ENCODE measurements at places on chromosomes 2 and 18.

DNA sequence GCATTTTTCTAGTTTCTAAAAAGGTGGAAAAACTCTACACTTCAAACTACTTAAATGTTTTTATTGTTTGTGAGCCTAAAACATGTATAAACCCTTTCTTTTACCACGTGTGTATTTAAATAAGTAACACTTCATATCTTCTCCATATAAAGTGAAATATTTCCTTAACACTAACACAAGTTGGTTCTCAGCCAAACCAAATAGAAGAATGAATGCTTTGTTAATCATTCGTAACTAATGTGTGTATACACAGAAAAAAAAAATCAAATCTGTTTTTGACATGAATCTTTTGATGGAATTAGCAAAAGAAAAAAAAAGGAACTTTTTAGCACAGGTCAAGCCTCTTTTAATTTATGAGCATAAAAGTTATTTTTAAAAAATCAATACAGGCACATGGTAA lies 89.3 kb downstream of the EHBP1 start:
- no peak for DNase-seq

DNA sequence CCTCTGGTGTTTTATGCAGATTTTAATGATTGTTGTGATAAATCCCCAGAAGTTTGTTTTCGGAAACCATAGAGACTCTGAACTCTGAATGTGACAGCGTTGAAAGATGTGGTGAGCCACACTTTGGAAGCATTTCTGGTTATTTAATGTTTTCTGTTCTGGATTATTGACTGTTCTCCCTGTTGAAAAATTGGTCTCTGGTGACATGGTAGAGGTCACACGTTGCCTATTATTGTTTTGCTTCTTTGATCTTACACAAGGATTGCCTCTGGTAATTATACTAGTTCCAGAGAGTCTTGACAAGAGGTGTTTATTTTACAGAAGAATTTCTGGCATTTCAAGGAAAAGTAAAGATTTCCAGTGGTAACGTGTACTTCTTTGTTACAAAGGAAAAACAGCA lies 127.1 kb downstream of the GREB1L start:
- no peak for DNase-seq

DNA sequence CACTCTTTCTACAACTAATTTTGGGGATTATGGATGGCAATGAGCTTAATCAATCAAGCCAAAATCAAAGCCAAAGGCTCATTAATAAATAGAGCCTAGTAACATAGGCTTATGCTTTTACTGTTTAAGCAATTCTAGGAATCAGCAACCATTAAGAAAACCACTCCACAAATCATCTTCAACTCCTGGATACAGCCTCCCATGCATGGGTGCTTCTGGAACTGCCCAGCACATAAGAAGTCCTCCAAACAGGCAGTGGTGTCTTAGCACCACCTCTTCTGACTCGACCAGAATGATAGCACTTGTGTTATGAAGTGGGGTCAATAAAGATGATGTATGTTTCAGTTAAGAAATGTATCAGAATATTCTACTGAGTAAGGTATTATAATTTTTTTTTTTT lies 104.4 kb upstream of the SERPINE2 start:
- no peak for DNase-seq

DNA sequence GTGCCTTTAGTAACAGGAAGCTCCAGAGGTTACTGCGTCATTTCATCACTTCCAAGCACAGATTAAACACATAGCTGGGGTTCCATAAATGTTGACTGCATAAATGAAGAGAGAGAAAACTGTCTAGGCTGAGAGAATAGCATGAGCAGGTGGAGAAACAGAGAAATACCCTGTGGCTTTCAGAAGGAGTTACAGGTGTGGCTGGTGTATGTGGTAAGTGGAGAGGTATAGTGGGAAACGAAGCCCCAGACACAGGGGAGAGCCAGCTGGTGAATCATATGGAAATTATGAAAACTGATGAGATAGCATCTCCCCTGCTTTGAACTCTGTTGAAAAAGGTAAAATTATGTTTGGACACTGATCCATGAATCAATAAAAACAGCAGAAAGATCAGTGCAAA lies 807.4 kb upstream of the POU3F3 start:
- DNase-seq: no peak

DNA sequence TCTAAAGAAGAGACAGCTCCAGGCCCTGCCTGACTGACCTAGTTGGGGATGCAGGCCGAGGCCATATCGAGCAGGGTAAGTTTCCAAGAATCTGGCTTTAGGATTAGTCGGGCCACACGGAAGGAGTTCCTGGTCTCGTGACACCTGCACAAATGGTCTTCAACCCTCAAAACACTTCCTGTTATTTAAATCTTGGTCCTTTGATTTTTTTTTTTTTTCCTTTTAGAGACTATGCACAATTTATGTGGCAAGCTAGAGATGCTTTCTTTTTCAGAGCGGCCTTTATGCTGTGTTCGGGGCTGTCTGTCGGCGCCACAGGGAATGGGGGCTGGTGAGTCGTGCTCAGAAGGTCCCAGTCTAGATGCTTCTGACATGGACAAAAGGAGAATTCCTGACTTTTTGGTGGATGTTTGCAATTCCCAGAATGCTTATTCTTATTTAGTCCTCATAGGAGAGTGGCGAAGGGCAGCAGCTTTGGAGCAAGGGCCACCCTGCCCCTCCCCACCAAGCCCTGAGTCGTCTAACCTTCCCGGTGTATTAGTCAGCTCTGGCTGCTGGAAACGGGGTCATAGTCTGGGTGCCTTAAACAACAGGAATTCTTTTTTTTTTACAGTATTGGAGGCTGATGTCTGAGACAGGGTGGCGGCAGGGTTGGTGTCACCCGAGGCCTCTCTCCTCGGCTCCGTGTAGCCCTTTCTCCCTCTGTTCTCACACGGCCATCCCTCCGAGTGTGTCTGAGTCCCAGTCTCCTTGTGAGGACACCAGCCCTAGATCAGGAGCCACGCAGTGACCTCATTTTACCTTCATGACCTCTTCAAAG lies 27.4 kb downstream of the HPCAL1 start:
- DNase-seq: peak; percentile 20
